Stimulated activated CD4-positive, alpha-beta T cell treated with anti-CD3 and anti-CD28 coated beads, Interleukin-12 subunit alpha, Interleukin-12 subunit beta, amount 100 ng/mL, for 48 hours (primary cell): ENCODE measurements at places on chromosomes 7 and 10.

DNA sequence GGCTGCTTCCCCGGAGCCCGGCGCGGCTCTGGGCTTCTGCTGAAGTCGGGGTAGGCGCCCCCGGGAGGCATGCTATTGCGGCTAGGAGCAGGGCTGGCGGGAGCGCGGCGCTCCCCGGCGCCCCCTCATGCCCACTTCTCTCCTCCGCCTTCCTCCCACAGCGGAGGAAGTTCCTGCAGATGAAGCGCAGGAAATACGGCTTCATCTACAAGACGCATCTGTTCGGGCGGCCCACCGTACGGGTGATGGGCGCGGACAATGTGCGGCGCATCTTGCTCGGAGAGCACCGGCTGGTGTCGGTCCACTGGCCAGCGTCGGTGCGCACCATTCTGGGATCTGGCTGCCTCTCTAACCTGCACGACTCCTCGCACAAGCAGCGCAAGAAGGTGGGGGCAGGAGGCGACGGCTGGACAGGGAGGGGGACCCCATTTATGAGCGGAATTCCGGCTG is 479 bp downstream of the CYP26A1 start:
- no peak for DNase-seq

DNA sequence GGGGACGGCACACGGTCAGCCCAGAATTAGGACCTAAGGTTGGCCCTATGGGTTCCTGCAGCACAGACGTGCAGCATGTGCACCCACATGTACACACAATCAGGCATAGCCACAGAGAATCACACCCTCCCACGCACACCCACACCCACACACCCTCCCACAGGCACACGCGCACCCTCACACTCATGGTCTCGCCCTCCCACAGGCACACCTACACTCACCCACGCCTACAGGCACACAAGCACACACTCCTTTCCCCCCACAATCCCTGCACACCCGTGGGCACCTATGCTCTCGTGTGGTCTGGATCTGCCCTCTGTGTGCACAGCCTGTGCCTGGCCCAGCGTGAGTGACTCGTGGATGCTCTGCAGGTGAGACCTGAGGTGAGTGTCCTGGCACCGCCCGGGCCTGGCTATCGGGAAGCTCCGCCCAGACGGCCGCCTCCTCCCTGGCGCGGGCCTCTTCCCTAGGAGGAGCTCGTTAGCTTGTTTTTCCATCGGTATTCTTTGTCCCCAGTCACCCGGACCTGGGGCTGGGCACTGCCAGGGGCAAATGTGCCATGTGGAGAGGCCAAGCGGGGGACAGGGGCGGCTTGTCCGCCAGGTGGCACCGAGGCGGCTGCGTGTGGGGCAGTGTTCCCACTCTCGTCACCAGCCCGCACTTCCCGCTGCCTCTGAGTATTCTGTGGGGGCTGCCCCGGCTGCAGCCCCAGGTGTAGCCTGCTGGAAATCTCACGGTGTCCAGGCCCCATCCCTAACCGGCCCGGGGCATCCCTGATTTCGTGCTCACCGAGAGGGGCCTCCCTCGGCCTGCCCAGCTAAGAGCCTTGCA is 110.2 kb upstream of the FAM20C start:
- DNase-seq = no peak

DNA sequence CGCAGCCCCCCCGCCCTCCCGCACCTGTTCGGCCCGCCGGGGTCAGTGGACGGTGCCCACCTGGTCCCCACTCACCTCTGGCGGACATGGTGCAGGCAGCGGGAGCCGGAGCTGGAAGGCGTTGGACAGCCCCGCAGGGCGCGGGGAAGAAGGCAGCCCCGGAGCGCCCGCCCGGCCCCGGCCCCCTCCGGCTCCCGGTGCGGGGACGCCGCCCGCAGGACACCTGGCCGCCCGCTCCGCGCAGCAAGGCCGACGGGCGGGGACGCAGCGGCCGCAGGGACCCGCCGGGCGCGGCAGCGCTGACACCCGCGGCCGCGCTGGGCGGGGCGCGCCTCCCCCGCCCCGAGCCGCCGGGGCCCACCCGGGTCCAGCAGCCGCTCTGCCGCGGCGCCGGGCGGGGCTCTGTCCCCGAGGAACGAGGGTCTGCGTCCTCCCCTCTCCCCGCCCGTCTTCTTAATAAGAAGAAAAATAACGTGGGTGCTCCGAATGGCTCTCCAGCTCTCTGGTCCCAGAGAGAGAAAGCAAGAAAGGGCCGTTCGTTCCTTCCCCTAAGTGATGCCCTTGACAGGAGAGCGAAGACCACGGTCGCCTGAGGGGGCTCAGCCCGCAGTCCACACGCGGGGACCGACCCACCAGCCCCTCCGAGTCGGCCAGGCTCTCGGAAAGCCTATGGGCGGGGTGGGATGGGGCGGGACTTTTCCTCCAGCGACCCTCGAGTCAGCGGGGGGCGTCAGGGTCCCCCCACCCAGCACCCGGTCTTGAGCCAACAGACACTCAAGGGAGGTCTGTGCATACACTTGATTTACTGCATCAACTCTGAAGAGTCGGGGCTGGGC is 53.4 kb upstream of the FHIP2A start:
- DNase-seq = no peak

GRCh38 chr7:102837802-102838201 is 75.0 kb upstream of the LRRC17 start:
- no peak for DNase-seq

DNA sequence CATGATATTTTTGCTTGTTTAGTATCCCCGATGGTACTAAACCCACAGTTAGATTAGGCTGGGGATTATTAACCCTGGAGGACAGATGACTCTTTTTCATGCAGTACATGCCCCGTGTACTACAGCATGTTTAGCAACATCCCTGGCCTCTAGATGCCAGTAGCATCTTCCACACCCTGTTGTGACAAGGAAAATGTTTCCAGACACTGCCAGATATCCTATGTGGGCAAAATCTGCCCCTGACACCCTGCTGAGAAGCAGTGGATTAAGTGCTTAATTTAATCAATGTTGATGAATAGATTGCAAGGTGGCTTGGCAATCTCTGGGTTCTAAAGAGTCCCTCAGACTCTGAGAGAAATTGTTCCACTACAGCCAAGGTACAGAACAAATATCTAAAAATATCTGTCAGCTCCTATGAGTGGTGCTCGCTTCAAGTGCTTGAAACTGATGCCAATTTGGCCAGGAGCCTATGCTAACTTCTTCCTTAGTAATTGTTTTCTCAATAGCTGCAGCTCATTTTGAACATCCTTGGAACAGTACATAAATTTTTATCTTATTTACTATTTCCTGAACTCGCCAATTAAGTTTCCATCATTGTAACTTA is 247.0 kb downstream of the SORCS1 start:
- DNase-seq = no peak

DNA sequence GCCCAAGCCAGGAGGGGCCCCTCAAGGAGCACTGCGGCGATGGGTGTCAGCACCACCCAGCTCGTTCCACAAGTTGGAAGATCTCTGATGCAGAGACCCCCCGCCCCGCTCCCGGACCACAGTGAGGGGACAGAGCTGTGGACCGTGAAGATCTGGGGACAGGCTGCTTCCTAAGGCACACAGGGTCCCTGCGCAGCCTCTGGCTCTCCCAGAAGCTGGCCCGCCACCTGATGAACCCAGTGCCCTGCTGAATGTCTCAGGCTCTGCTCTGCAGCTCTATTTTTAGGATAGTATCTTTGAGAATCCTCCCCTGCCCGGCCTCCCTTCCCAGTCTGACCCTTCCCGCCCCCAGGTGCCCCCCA is 29.7 kb downstream of the GBX1 start:
- DNase-seq = no peak

GRCh38 chr10:122245136-122245535 is 26.0 kb upstream of the BTBD16 start:
- DNase-seq = no peak

DNA sequence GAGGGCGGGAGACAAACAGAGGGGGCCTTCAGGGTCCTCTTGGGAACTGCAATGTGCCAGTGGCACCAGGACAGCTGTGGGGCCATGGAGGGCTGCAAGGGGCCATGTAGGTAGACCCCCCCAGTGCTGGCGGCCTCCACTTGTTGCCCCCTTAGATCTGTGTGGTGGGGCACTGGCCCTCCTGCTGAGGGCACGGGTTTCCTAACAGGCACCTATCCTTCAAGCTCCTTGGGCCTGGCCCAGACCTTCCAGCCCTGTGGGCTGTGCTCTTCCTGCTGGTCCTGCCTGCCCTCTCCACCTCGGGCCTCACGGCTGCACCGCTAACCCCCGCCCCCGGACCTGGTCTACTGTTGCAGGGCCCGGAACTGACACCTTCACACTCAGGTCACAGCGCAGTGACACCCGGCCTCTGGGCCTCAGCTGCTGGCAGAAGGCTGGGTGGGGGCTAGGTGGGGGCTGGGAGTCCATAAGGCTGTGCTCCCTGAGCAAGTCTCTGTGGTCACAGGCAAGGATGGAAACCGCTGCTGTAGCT is 12.6 kb downstream of the RASGEF1A start:
- no peak for DNase-seq

DNA sequence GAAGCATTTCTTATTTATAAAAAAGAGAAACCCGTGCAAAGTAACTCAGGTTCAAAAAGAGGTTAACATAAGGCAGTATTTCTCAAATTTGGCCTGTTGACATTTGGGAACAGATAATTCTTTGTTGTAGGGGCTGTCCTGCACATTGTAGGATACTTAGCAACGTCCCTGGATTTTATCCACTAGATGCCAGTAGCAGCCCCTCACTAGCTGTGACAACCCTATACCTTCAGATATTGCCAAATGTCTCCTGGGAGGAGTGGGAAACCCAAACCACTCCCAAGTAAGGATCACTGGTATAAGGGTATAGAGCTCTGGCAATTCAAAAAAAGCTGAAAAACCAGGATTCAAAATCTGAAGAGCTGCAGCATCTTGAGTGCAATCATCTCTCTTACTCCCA is 202.3 kb upstream of the PRKCQ start:
- DNase-seq = no peak

DNA sequence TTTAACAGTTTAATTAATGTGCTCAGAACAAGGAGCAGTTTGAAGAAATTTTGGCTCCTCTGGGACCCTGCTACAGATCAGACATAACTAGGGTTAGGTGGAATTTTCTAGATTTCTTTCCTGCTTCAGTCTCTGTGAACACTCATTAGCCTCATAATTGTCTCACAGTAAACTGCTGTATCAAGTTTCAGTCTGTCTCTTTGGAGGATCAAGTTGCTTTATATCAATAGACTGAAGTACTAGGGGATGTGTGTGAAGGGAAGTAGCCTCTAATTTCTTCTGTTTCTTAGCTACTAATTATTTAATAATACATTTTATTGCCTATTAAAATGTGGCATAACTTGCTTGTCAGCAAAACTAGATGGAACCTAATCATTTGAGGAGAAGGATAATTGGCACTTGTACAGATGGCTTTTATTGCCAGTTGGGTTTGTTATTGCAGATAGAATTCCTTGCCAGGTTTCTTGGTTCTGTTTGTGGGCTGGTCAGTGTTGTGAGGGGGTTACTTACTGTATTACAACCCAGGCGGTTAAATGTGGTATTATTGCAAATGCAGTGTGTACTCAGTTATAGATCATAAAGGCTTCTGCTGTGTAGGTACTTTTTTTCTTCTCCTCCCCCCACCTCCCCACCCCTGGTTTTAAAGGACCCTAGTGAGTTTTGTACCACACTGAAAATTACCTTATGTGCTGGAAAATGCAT is 758.0 kb downstream of the AUTS2 start:
- DNase-seq = no peak

- no peak for DNase-seq
Measured at GRCh38 chr10:51689536-51689935, 9.9 kb downstream of the CSTF2T start.

DNA sequence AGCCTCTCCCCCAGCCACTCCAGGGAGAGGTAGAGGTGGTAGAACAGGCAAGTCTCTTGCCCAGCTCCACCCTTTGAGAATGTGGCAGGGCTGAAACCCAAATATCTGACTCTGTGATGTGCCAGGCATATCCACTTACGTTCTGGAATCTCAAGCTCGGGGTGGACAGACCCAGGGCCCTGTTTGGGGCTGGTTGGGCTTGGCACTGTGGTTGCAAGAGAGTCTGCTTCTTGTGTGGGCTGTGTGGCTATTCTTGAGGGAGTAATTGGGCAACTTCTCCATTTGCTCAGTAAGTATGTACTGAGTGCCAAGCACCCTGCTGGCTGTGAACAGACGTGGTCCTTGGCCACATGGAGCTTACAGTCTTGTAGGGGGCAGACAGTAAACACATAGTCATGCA is 4.7 kb downstream of the UBTD1 start:
- DNase-seq = no peak

DNA sequence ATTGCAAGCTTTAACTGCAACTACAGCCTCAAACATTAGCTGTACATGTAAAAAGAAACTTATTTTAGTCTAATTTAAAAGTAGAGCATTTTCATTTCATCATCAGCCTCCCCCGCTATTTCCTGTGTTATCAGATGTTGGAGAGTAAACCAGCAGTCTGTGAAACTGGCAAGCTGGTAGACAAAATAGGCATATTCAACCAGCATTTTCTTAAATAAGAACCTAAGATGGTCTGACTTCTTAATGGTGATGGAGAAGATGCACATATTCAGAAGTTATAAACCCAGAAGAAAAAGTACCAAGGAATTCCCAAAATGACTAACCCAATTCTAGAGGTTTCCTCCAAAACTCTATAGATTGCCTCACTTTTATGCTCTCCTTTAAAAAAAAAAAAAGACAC is 24.9 kb downstream of the PIK3AP1 start:
- DNase-seq = no peak

- DNase-seq = no peak
Measured at GRCh38 chr7:130096243-130096827, 26.0 kb downstream of the KLHDC10 start.

DNA sequence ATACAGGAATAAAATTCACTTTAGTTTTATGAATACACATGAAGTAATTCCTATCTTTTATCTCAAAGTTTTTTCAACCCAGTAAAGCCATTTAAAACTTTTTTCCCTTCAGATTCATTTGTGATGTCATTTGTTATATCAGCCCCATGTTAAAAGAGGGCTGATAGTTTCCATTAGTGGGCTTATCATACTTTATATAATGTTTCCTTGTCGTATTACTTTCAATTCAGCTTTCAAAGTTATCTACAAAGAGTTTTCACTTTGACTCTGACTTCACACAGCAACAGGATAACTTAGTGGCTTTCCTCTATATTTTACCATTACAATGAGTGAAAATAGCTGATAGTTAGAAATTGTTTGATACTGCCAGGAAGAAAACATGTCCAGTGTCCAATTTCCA is 484.8 kb downstream of the SUGCT start:
- DNase-seq = no peak

GRCh38 chr7:13093160-13093559 is 405.7 kb downstream of the ARL4A start:
- no peak for DNase-seq

- DNase-seq = no peak
Measured at GRCh38 chr10:72738486-72738885, 46.5 kb downstream of the MCU start.

DNA sequence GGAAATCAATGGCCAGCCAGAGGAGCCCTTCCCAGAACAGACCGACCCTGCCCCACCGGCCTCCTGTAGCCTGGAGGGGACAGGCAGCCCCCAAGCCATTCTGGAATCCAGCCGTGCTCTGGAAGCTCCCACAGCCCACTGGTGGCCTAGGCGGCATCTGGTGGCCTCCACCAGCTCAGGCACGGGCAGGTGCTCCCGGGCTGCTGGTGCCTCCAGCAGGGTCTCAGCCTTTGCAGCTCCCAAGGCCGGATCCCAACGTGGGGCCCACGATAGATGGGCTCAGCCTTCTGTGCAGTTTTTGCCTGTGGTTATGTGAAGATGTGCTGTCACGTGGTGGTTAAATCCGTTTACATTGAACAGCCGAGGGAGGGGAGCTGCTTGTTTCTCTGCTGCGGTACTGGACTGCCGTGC is 44.4 kb downstream of the JAKMIP3 start:
- DNase-seq = no peak
